Cardiac septum (tissue), 1 donor: ENCODE measurements at places on chromosomes 1 and 21.

GRCh38 chr1:93353286-93353685 lies 7.6 kb downstream of the DR1 start:
- no peak for DNase-seq

GRCh38 chr1:156623946-156624813 lies 5.0 kb downstream of the HAPLN2 start:
- peak; percentile 76 for DNase-seq

GRCh38 chr1:98766255-98766654 lies 104.7 kb downstream of the SNX7 start:
- no peak for DNase-seq

- no peak for DNase-seq
These were observed 58.4 kb upstream of the TENT5B start for GRCh38 chr1:27071049-27071416.

GRCh38 chr1:71196685-71197084 lies 115.8 kb upstream of the ZRANB2 start:
- DNase-seq: no peak

GRCh38 chr1:32716312-32717148 lies 14.0 kb upstream of the SYNC start:
- DNase-seq: no peak

DNA sequence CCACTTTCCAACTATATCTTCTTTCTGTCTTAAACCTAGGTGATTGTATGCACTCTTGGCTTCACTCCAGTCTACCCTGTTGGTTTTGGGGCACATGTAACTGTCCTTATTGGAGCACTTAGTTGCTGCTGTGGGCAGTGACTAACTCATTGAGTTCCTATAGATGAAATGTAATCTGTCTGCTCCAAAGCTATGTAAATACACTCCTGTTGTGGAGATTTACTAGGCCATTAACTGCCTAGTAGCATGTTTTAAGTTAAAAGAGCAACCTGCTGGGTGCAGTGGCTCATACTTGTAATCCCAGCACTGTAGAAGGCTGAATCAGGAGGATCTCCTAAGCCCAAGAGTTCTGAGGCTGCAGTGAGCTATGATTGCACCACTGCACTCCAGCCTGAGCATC lies 137.6 kb downstream of the ZMYM4 start:
- no peak for DNase-seq

DNA sequence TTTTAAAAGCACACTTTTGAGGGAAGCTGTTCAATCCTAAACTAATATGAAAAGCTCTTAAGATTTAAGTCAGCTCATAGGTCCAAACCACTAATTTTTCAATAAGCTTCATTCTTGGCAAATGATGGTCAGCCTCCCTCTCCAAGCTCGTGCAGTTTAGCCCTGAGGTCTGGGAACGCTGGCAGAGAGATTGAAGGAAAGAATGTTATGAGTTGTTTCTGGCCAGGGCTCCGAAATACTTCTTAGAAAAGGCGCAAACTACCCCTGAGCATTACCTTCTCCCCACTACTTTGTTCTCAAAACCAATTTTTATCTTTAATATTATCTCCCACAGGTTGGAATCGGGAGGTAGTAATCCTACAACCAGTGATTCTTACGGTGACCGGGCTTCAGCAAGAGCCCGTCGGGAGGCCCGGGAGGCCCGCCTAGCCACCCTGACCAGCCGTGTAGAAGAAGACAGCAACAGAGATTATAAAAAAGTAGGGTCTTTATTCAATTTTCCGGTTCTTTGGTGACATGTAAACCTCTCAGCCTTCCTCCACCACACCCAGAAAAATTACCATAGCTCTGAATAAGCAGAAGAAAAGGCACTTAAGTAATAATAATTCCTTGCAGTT lies 147.7 kb downstream of the SYT2 start:
- DNase-seq: no peak

DNA sequence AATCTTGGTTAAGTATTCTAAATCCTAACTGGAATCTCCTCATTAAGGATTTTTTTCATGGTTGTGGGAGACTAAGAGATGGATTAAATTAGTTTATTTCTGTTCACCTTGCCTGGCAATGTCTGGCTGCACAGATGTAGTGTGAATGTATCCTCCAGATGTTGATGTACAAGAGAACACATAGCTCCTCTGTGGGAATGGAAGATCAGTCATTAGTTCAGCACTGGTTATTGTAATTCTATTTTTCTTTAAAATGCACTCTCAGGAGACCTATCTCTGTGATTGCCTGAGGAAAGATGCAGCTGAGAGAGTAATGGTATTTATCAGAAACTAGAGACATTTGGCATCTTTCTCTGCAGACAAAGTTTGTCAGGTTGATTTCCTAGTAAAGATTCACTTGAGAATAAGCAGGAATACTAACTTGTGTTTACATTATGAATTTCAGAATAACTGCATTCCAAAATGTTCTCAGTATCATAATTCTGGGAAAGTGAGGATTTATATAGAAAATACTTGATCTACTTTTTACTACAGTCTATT lies 178.6 kb downstream of the GIPC2 start:
- no peak for DNase-seq

DNA sequence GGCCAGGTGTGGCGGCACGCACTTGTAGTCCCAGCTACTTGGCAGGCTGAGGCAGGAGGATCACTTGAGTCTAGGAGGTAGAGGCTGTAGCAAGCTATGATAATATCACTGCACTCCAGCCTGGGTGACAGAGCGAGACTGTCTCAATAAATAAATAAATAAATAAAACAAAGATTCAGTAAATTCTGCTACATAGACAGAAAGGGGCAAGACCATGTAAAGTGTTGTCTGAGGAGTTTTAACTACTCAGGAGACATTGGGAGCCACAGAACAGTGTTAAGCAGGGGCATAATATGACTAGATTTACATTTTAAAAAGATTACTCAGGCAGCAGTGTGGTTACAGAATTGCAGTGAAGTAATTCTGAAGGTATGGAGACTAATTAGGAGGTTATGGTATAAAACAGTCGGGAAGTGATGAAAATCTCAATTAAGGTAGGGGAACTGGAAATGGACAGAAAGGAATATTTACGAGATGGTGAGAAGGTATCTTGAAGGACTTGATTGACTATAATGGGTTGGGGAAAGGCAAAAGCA lies 94.7 kb downstream of the ATP1B1 start:
- no peak for DNase-seq

GRCh38 chr1:201450721-201451291 lies 18.2 kb downstream of the PHLDA3 start:
- peak; percentile 90 for DNase-seq

- DNase-seq: no peak
These were observed 41.8 kb downstream of the ETS2 start for GRCh38 chr21:38847556-38847955.

- no peak for DNase-seq
These were observed 150.9 kb downstream of the HIVEP3 start for GRCh38 chr1:41767534-41768525.

DNA sequence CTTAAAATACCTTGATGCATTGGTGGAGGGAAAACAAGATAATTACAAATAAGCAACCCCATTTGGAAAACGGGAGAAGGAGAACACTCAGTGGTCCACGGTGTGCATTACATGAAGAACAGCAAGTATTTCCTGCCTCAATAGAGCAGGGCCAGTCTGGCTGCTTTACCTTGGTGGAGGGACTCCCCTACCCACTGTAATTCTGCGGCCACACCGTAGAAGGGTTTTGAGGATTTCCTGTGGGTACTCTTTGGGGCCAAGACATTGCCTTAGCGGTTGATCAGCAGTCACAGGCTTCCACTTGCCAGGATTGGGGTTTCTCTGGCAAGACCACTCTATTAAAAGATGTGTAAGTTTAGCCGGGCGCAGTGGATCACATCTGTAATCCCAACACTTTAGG lies 16.3 kb upstream of the TMEM54 start:
- DNase-seq: no peak

- DNase-seq: no peak
These were observed 33.8 kb downstream of the ABCA4 start for GRCh38 chr1:94087193-94087592.

DNA sequence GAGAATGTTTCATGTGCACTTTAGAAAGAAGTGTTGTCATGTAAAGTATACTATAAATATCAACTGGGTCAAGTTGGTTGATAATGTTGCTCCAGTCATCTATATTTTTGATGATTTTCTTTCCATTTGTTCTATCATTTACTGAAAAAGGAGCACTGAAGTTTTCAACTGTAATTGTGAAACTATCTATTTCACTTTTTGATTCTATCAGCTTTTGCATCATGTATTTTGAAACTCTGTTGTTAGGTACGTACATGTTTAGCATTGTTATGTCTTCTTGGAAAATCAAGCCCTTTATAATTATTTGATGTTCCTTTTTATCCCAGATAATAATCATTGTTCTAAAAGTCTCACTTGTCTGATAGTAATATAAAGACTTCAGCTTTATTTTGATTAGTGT lies 14.4 kb upstream of the HIVEP3 start:
- DNase-seq: no peak

- no peak for DNase-seq
These were observed 408.7 kb upstream of the PKN2 start for GRCh38 chr1:88275259-88275862.

DNA sequence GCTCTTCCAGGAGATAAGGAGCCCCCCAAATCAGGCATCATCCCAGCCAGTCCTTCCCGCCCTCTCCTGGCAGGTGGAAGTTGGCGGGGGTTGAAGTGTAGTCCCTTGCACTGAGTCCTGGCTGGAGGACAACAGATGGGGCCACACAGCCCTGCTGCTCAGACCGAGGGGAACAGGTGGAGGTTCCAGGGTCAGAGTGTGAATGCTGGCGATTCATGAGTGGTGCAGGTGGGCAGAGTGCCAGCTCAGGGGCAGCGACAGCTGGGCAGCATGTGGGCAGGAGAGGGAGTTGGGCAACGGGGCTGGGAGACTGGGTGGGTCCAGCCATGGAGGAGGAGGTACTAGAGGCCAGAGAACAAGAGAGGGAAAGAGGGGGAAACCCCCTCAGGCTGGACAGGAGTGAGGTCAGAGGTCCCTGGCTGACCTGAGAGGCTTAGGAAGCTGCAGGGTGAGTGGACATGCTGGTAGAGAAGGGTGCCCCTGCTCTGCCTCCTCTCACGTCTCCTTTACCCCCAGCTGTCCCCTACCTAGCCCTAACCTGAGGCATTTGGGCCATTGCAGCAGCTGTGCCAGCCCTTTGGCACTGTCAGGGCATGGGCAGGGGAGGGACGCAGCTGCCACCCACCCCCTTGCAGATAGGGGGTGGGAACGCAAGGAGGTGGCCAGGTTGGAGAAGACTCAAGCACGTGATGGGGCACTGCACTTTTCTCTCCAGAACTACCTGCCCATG lies 11.3 kb upstream of the ADORA1 start:
- no peak for DNase-seq

- DNase-seq: no peak
These were observed 5.7 kb upstream of the CBR3 start for GRCh38 chr21:36129219-36129618.

DNA sequence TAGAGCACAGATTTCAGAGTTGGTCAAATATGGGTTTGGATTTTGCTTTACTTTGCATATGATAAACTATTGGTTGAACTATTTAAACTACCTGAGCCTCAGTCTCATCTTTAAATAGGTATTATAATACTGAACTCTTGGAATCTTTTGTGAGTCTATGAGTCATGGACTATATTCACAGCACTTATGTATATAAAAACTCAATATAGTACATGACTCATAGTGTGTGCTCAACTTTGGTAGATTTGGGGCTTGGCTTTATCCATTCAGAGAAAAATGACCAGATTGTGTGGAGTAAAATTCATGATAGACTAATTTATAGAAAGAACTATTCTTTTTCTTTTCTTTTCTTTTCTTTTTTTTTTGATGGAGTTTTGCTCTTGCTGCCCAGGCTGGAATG lies 28.7 kb downstream of the FCRL3 start:
- DNase-seq: no peak

- DNase-seq: no peak
These were observed 16.8 kb downstream of the PPP1R12B start for GRCh38 chr1:202365092-202365815.

DNA sequence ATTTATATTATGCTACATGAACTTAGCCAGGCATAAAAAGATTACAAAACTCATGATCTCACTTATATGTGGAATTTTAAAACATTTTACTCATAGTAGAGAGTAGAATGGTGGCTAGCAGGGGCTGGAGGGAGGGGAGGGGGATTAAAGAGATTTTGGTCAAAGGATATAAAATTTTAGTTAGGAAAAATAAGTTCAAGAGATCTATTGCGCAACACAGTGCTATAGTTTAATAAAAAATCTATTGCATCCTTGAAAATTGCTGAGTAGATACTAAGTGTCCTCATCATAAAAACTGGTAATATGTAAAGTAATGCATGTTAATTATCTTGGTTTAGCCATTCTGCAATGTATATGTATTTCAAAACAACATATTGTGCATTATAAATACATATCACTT lies 635.6 kb upstream of the NEGR1 start:
- no peak for DNase-seq

GRCh38 chr1:34532113-34532512 lies 222.7 kb upstream of the GJB5 start:
- no peak for DNase-seq

GRCh38 chr1:24871306-24871901 lies 58.7 kb downstream of the RUNX3 start:
- DNase-seq: no peak

- no peak for DNase-seq
These were observed 993.8 kb upstream of the NCAM2 start for GRCh38 chr21:20004367-20004766.
